ENCODE measurements at places on chromosomes 4 and X. TPM values are rescaled to one million over a fixed set of nuclear protein-coding genes. Genes with fewer than 3 reads are reported as not detected.

- H3K4me3 ChIP-seq: no peak overlapping the region
- no peak for DNase-seq
Observed at GRCh38 chr4:153594210-153594609, 89.9 kb upstream of the TLR2 start.

DNA sequence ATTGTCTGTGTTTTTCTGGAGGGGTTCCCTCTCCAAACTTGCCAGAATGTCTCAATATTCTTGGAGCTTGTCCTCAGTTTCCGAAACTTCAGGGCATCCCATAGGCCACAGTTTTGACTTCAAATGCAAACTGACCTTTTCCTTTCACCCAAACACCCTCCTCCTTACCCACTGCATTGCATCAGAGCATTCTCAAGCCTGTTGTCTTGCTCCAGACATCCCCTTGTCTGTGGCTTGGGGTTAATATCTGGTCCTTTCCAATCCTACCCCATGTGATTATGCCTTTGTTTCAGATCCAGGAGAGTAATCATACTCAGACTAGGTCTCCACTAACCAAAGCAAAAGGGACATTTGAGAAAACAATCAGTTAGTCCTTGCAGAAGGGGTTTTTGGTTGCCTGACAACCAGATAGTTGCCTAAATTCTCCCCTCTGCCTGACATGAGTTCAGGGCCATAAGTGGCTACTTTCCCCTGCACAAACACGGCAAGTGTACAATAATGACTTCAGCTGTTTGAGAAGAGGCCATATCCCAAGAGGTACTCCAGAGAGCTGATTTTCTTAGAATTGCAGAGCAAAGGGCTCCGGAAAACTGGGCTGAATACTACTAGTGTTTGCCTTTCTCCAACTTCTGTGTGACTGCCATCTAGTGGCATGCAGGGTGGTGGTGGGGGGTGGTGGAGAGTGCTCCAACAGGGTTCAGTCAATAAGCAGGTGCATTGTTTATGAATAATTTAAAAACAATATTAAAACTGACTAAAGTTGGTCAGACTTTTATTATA lies 130.2 kb downstream of the CHRDL1 start:
- DNase-seq: peak; percentile 55
- H3K4me1 ChIP-seq: peaks cover 4% of the 10 kb centered on the region
- H3K4me3 ChIP-seq: no peak overlapping the region

- no peak overlapping the region for H3K27ac ChIP-seq
- no peaks in the 10 kb centered on the region for H3K4me1 ChIP-seq
Observed at GRCh38 chr4:73668782-73669201, 48.6 kb upstream of the RASSF6 start.

DNA sequence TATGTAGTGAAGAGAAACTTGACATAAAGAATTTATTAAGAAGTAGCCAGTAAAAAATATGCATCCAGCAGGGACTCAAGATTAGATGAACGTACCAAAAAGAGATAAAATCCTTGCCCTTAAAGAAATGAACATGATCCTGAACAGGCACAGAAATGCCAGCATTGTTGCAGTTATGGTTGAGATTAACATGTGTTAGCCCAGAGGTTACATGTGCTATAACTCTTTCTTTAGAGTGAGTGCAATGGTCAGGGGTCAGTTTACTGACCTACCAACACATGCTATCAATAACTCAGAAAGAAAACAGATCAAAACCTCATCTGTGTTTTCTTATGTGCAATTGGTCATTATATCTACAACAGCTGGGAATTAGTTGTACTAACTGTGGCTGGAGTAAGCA lies 166.1 kb upstream of the NDST3 start:
- no peak for DNase-seq
- H3K4me1 ChIP-seq: no peaks in the 10 kb centered on the region
- no peaks in the 10 kb centered on the region for H3K36me3 ChIP-seq
- H3K27me3 ChIP-seq: no peaks in the 10 kb centered on the region

- DNase-seq: no peak
- H3K36me3 ChIP-seq: peaks cover 29% of the 10 kb centered on the region
- H3K4me3 ChIP-seq: no peak overlapping the region
- no peaks in the 10 kb centered on the region for H3K27me3 ChIP-seq
Observed at GRCh38 chr4:177201614-177202013, 108.1 kb upstream of the NEIL3 start.

- DNase-seq: no peak
- no peak overlapping the region for H3K4me3 ChIP-seq
- H3K27ac ChIP-seq: no peak overlapping the region
- no peaks in the 10 kb centered on the region for H3K27me3 ChIP-seq
- no peaks in the 10 kb centered on the region for H3K36me3 ChIP-seq
Observed at GRCh38 chr4:125187226-125188176, 127.3 kb upstream of the FAT4 start.

DNA sequence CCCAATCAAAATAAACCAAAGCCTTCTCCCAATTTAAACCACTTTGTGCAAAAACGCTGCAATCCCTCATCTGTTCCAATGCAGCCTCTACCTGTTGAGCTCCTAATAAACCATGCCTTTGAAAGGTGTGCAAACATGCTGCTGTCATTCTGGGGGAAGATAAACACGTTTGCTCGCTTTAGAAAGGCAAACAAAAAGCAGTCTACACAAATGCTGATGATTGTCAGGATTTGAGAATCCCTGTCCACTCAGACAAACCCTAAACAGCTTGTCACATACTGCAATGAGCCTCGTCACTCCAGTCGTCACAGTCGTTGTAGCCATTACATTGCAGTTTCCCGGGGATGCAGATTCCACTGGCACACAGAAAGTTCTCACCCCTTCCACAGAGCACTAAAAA lies 145.2 kb downstream of the CORIN start:
- no peaks in the 10 kb centered on the region for H3K36me3 ChIP-seq
- H3K4me1 ChIP-seq: no peaks in the 10 kb centered on the region
- no peaks in the 10 kb centered on the region for H3K27me3 ChIP-seq
- DNase-seq: no peak
- no peak overlapping the region for H3K27ac ChIP-seq

GRCh38 chr4:1356181-1356998 lies 9.4 kb downstream of the UVSSA start:
- no peak overlapping the region for H3K27ac ChIP-seq
- H3K4me1 ChIP-seq: no peaks in the 10 kb centered on the region
- H3K4me3 ChIP-seq: no peak overlapping the region
- peaks cover 2% of the 10 kb centered on the region for H3K36me3 ChIP-seq
- DNase-seq: peak; percentile 74

Gene ARMCX4
- total RNA-seq: 17.0 TPM
